NCI-H69 (cell line): ENCODE measurements at places on chromosomes 3 and 15.

- no peak for DNase-seq
Measured at GRCh38 chr15:38049891-38050290, 115.5 kb downstream of the TMCO5A start.

- DNase-seq = peak; percentile 69
Measured at GRCh38 chr15:47551079-47551478, 166.2 kb upstream of the SEMA6D start.

DNA sequence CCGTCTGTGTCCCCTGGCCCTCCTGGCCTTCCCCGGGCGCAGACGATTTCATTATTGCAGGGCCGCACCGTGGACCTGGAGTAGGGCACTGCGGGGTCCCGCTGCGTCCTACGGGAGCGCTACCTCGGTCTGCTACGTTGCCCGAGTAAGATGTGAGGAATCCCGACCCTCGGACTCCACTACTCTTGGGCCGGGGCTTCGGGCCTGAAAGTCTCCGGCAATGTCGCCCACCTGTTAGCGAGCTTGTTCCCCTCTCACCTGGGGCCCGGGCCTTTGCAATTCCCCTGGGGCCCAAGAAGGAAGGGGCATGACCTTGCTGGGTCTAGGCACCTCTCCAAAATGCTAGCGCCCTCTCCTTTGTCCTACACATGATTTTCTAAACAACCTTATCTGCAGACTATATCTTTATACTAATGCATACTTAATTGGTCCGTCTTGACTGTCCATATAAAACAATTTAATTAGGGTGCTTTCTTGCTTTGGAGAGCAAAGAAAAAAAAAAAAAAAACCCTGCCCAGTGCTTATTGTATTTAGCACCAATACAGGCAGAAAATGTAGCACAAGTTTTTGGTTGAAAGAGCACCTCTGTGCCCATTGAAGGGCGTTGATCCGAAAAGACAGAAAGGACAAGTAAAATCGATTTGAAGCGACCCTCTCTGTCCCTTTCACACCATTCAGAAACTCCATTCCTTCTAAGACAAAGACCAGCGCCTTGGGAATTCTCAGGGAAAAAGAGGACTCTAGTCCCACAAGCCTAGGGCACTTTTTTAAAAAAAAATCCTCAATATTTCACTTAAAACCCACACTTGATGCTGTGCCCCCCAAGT, 7.0 kb upstream of the NR2F2 start:
- DNase-seq = no peak

- peak; percentile 83 for DNase-seq
Measured at GRCh38 chr3:177491296-177492032, 294.2 kb upstream of the TBL1XR1 start.

GRCh38 chr3:127483005-127483641, 107.4 kb downstream of the TPRA1 start:
- no peak for DNase-seq

- no peak for DNase-seq
Measured at GRCh38 chr3:134353171-134353825, 20.9 kb downstream of the AMOTL2 start.

- no peak for DNase-seq
Measured at GRCh38 chr3:152621967-152622810, 212.7 kb upstream of the P2RY1 start.

DNA sequence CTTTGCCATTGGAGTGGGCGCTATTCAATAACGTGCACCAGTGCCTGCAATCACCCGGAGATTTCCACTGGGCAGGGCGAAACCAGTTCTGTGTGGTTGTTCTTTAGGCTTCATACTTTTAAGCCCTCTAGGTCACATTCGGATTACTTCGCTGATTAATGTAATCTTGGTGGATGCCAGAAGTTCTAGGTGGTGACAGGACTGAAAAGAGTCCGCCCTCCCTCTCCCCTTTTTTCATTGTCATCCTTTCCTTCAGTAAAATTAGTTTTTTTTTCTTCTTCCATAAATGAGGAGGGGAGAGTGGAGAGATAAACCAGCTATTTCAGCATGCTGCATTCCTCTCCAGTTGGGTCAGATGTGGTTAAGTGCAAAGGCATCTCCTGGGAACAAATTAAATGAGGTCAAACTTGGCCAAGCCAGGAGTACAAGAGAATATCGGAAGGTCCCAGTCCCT, 2.3 kb upstream of the SLC2A2 start:
- DNase-seq = no peak

- no peak for DNase-seq
Measured at GRCh38 chr15:56094171-56094570, 100.8 kb upstream of the NEDD4 start.

- no peak for DNase-seq
Measured at GRCh38 chr15:33894193-33894592, 74.1 kb upstream of the CHRM5 start.

DNA sequence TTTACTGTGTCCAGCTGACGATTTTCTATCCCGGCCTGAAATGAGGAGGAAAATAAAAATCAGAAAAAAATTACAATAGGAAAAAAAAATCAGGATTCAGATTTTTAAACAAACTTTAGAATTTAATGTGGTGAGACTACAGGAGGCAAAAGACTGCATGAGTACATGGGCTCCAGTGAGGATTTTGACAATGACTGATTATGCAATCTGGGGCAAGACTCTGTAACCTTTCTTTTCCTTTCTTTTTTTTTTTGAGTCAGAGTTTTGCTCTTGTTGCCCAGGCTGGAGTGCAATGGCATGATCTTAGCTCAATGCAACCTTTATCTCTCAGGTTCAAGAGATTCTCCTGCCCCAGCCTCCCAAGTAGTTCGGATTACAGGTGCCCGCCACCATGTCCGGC, 29.9 kb downstream of the SPG11 start:
- DNase-seq = no peak

DNA sequence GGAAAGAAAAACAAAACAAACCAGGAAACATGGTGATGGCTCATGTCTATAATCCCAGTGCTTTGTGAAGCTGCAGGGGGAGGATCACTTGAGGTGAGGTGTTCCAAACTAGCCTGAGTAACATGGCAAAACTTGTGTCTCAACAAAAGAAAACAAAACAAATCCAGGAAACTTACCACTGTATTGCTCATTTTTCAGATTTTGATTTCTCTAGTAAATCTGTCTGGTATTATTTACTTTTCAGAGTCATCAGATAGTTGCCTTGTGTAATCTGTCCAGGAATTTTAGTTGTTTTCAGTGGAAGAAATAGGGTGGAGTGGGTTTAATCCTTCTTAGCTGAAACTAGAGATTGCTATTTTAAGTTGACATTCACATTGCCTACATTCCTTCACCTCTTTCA, 91.8 kb upstream of the ALCAM start:
- DNase-seq = no peak

- peak; percentile 97 for DNase-seq
Measured at GRCh38 chr3:31011380-31011779, 116.9 kb upstream of the GADL1 start.

DNA sequence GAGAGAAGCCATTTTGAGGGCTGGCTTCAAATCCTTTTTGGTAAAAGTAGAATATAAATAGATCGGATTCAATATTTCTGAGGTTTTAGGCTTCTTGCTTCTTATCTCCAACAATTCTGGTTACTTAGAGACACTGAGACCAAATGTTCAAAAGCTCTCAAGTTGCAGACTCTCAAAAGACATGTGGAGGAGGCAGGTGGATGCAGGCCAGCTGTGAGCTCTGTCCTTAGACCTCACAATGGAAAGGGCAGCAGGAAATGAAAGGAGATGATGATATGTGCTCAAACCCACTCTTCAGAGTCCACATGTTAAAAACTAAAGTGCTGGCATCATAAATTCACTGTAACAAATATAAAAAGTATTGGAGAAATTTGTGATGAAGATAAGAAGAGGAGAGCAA, 424.9 kb upstream of the ALCAM start:
- DNase-seq = peak; percentile 6

DNA sequence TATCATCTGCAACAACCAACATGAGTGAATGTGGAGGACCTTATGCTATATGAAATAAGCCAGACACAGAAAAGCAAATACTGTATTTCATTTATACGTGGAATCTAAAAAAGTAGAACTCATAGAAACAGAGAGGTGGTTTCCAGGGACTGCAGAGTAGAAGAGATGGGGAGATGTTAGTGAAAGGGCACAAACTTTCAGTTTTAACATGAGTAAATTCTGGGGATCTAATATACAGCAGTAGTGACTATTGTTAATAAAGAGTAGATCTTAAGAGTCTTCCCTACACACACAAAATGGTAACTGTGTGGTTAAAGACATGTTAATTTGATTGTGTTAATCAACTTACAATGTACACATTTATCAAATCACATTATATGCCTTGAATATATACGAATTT, 20.9 kb upstream of the MELTF start:
- DNase-seq = no peak

GRCh38 chr3:96700322-96701315, 113.8 kb upstream of the EPHA6 start:
- DNase-seq = no peak

- DNase-seq = no peak
Measured at GRCh38 chr3:125075738-125076137, 19.9 kb upstream of the HEG1 start.

DNA sequence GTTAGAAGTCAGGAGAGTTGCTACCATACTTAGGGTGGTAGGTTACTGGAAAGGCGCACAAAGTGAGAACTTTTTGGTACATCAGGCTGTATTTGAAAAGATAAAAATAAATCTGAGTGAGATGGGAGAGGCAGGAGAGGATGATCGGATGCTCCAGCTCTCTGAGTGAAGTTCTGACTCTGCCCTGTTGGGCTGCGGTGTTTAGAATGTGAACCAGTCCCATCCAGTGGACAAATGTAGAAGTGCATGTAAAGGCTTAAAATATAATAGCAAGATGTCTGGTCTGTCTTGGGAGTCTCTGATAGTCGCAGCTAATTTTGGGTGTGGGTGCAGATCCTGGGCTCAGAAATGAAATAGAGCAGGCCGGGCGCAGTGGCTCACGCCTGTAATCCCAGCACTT, 30.4 kb downstream of the ACKR2 start:
- peak; percentile 62 for DNase-seq

DNA sequence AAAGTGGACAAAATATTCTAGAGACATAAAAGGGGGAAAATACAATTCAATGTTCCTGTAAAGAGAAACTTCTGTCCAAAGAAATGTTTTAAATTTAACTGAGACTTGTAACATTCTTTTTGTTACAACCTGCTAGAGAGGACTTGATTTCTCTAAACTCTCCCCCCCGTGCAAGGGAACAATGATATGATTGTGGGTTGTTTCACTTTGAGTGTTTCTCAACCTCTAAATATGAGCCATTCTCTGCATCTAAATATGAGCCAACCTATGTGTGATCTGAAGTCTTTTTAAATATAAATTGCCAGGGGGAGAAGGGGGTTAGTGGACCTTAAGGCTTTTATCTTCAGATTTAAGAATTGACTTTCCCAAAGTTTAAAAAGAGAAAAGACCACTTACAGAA, 14.6 kb downstream of the ZNF860 start:
- no peak for DNase-seq

- no peak for DNase-seq
Measured at GRCh38 chr3:38141952-38142273, 3.5 kb downstream of the MYD88 start.

- peak; percentile 3 for DNase-seq
Measured at GRCh38 chr3:67646586-67647234, 7.7 kb downstream of the SUCLG2 start.

- DNase-seq = no peak
Measured at GRCh38 chr15:39396979-39397615, 183.8 kb upstream of the THBS1 start.

- no peak for DNase-seq
Measured at GRCh38 chr3:58355179-58355578, 22.5 kb downstream of the PXK start.

- no peak for DNase-seq
Measured at GRCh38 chr3:50588759-50589433, 19.6 kb downstream of the HEMK1 start.

- DNase-seq = no peak
Measured at GRCh38 chr15:47965297-47965696, 155.5 kb upstream of the SLC24A5 start.

GRCh38 chr15:90588427-90588826, 58.7 kb downstream of the CRTC3 start:
- peak; percentile 7 for DNase-seq

DNA sequence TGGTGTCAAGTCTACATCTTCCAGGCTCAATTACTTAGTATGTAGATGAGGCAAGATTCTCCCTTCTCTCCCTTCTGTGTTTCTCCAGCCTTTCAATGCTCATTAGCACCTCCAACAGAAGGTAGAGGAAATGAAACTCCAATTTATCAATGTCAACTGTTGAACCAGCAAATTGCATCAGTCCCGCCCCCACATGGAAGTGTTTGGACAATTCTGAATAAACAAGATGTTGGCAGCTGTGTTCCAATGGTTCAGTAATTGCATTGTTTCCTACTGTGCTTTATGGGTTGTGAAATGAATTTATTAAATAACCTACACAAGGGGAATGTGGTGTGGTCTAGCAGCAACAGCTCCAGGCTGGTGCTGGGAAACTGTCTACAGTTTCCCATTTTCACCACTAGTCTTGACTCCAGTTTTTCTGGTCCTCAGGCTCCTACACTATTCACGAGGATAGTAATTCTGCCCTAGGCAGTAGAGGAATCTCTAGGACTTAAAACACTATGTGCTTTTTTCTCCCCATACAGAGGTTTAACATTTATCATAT, 91.9 kb downstream of the MB21D2 start:
- peak; percentile 78 for DNase-seq

- DNase-seq = no peak
Measured at GRCh38 chr3:43073836-43074220, 32.1 kb downstream of the POMGNT2 start.

GRCh38 chr3:171788546-171789351, 21.5 kb downstream of the PLD1 start:
- peak; percentile 57 for DNase-seq

- peak; percentile 63 for DNase-seq
Measured at GRCh38 chr15:40108061-40108854, 421 bp downstream of the BMF start.

GRCh38 chr3:23798456-23798855, 7.3 kb upstream of the UBE2E1 start:
- DNase-seq = no peak

DNA sequence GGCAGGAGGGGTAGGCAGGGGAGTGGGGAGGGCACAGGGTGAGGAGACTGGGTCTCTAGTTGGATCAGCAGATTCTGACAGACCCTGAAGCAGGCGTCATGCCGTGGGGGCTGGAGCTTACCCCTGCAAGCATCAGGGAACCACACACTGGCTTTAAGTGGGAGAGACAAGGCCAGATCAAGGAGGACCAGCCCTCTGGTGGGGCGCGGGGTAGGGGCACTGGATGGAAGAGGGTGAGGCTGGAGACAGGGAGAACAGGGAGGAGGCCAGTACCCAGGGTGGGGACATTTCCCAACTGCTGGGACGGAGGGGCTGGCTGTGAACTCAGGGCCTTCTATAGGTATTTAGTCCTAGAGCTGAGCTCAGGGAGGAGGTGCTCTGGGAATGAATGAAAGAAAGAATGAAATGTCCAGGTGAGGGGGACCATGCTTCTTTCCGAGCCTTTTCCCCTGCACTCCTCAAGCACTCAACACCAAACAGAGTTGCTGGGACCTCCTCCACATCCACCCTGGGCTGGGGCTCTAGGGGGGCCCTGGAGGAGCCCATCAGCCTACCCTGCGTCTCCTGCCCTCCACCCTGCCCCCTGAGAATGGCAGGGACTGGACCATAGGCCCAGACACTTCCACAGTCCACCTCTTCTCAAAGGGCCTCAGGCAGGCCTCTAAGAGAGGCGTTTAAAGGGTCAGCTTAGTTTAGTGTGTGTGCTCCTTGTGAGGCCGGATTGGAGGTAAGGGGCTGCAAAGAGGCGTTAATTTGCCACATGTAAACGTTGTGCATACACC, 49.0 kb upstream of the FGD5 start:
- DNase-seq = no peak
